ENCODE measurements at places on chromosomes 12 and 14.

- DNase-seq = no peak
These were observed 134.2 kb downstream of the NTF3 start for GRCh38 chr12:5565933-5566599.

GRCh38 chr14:51844081-51844881 is 16.1 kb upstream of the GNG2 start:
- no peak for DNase-seq

DNA sequence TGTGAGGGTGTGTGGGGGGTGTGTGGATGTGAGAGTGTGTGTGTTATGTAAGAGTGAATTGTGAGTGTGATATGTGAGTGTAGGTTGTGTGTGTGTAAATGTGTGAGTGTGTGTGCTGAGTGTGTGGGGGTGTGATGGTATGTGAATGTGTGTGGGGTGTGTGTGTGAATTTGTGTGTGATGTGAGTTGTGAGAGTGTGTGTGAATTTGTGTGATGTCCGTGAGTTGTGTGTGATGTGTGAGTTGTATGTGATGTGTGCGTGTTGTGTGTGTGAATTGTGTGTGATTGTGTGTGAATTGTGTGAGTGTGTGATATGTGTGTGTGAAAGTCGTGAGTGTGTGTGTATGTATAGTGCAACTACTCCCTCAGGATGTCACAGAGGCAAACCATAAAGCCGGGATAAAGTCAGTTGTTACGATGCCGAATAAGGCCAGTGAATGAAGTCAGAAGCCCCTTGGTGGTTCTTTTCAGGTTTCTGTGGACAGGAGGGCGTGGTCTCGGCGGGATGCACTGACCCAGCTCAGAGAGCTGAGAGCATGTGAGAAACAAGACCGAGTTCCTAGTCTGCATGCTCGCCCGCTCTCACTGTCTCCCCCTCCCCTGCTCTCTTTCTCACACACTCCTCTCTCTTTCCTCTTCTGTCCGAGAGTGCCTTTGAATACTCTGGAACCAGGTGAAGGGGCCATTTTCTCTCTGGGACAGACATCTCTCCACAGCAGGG is 71.8 kb upstream of the MAX start:
- no peak for DNase-seq

- DNase-seq = no peak
These were observed 479 bp downstream of the KDM5A start for GRCh38 chr12:388541-389141.

- DNase-seq = no peak
These were observed 247.1 kb upstream of the SRRM4 start for GRCh38 chr12:118734266-118734665.

GRCh38 chr14:80587096-80587724 is 354.3 kb downstream of the CEP128 start:
- DNase-seq = no peak

DNA sequence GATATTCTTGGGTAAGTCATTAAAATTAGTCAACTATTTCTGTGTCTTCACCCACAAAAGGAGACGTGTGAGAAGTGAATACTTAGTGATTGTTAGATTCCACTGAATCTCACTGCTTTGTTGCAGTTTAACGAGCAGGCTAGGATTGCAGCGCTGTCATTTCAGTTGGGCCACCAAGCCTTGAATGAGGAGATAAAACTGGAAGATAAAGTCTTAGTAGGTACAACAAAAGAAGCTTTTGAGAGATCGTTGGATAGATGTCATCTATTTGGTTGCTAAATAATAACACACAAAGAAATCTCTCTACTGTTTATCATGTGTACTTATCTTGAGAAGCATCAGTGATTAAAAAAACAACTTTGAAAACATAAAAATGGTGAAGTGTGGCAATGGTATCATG is 132.3 kb downstream of the RGS6 start:
- no peak for DNase-seq

GRCh38 chr14:54686871-54687749 is 120.2 kb downstream of the SAMD4A start:
- no peak for DNase-seq

DNA sequence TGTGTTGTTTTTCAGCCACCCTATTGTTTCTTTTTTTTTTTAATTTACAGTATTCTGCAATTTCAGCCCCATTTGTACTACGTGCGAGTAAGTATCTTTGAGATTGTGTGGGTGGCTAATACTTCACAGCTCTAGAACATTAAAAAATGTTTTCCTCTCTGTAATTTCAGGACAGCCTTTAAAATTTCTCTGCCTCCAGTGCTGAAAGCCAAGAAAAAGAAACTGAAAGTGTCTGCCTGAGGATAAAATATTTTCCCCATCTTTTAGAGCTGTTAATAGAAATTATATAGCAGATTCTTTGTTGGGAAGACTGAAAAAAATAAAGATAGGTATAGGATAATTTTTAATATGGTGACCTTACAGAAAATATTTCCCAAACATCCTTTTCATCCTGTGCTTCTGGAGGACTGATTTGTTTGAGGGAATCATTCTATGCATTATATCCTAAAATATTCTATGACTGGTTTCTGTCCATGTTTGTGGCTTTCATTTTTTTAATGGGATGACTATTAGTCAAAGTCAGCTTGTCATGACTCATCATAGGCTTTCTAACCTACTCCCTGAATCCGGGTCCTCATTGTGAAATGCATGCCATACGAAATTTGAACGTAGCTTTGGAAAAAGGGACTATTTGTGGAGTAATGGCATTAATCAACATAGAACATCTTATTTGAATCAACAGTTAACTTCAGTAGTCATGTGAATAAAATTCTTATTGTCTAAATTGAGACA is 10.8 kb upstream of the TCTN2 start:
- no peak for DNase-seq

All from activated naive CD4-positive, alpha-beta T cell (primary cell).